ENCODE measurements at places on chromosomes 1 and 21. TPM values are rescaled to one million over a fixed set of nuclear protein-coding genes. Genes with fewer than 3 reads are reported as not detected.

ROR1 gene
- not detected for total RNA-seq

- H3K27ac ChIP-seq = no peak overlapping the region
- H3K4me1 ChIP-seq = no peaks in the 10 kb centered on the region
- peaks cover 2% of the 10 kb centered on the region for H3K27me3 ChIP-seq
- H3K4me3 ChIP-seq = no peak overlapping the region
- H3K36me3 ChIP-seq = no peaks in the 10 kb centered on the region
- no peak for DNase-seq
Measured at GRCh38 chr21:17472182-17472581, 40.7 kb upstream of the CXADR start.

- H3K27me3 ChIP-seq = peaks cover 7% of the 10 kb centered on the region
- H3K4me1 ChIP-seq = no peaks in the 10 kb centered on the region
- no peaks in the 10 kb centered on the region for H3K36me3 ChIP-seq
- DNase-seq = no peak
- no peak overlapping the region for H3K27ac ChIP-seq
Measured at GRCh38 chr1:3054474-3054873, 14.5 kb upstream of the PRDM16 start.

MAP3K21 gene
- total RNA-seq = 3.2 TPM

OR2T27 gene
- not detected for total RNA-seq

- peaks cover 45% of the 10 kb centered on the region for H3K4me1 ChIP-seq
- peaks cover 34% of the 10 kb centered on the region for H3K36me3 ChIP-seq
- DNase-seq = peak; percentile 74
Measured at GRCh38 chr1:23343221-23344110, 618 bp downstream of the HNRNPR start.

DNA sequence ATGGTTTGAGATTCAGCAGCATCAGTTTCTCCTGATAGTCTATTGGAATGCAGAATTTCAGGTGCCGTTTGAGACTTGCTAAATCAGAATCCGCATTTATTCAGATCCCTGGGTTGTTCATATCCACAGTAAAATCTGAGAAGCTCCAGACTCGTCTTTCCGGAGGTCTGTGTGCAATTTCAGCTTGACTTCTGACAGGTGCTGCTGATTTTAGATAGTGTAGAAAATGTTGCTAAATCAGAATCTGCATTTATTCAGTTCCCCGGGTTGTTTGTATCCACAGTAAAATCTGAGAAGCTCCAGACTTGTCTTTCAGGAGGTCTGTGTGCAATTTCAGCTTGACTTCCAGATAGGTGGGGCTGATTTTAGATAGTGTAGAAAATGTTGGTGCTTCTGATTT lies 113.7 kb downstream of the PAPPA2 start:
- DNase-seq = no peak
- H3K36me3 ChIP-seq = no peaks in the 10 kb centered on the region
- H3K27me3 ChIP-seq = peaks cover 5% of the 10 kb centered on the region
- no peak overlapping the region for H3K4me3 ChIP-seq

GRCh38 chr1:156845953-156846545 lies 12.9 kb downstream of the INSRR start:
- no peaks in the 10 kb centered on the region for H3K36me3 ChIP-seq
- H3K27me3 ChIP-seq = peaks cover 56% of the 10 kb centered on the region
- no peak overlapping the region for H3K27ac ChIP-seq
- H3K4me1 ChIP-seq = peaks cover 44% of the 10 kb centered on the region

- H3K27me3 ChIP-seq = peaks cover 2% of the 10 kb centered on the region
- H3K36me3 ChIP-seq = no peaks in the 10 kb centered on the region
- DNase-seq = no peak
- H3K4me1 ChIP-seq = no peaks in the 10 kb centered on the region
- no peak overlapping the region for H3K27ac ChIP-seq
Measured at GRCh38 chr1:221308534-221309511, 429.6 kb downstream of the HLX start.

S100A8 gene
- not detected for total RNA-seq

GRCh38 chr1:99551812-99552614 lies 93.9 kb upstream of the PALMD start:
- no peaks in the 10 kb centered on the region for H3K4me1 ChIP-seq
- no peak for DNase-seq
- no peak overlapping the region for H3K27ac ChIP-seq
- no peak overlapping the region for H3K4me3 ChIP-seq
- peaks cover 10% of the 10 kb centered on the region for H3K27me3 ChIP-seq
- H3K36me3 ChIP-seq = no peaks in the 10 kb centered on the region

GRCh38 chr1:99675994-99676393 lies 30.1 kb downstream of the PALMD start:
- no peak for DNase-seq
- H3K4me3 ChIP-seq = no peak overlapping the region
- no peak overlapping the region for H3K27ac ChIP-seq

DNA sequence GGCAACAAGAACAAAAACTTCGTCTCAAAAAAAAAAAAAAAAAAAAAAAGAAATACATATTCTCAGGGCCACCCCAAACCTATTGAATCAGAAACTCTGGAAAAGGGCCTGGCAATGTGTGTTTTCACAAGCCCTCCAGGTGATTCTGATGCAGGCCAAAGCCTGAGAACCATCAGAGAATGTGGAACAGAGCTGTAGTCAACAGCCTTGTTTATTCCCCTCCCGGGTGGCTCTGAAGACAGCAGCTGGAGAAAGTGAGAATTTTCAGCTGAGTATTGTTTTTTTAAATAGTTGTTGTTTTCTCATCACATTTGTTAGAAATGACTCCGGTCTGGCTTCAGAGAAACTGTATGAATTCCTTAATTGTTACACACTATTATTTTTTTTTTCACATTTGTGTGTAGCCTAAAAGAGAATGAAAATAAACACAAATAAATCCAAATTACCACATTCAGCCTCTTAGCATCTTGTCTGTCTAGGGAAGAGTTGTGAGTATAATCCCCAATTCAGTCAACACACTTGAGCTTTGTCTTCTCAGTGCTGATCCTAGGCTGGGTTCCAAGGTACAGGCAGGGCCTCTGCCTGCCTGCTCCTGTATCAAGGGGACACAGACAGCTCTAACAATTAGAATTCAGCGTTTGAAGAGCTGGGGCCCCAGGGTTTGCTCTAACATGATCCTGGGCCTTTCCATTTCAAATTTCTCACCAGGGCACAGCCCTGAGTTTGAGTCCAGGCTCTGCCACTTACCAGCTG lies 6.6 kb upstream of the AZIN2 start:
- no peaks in the 10 kb centered on the region for H3K4me1 ChIP-seq
- no peak overlapping the region for H3K27ac ChIP-seq
- H3K36me3 ChIP-seq = no peaks in the 10 kb centered on the region

DNA sequence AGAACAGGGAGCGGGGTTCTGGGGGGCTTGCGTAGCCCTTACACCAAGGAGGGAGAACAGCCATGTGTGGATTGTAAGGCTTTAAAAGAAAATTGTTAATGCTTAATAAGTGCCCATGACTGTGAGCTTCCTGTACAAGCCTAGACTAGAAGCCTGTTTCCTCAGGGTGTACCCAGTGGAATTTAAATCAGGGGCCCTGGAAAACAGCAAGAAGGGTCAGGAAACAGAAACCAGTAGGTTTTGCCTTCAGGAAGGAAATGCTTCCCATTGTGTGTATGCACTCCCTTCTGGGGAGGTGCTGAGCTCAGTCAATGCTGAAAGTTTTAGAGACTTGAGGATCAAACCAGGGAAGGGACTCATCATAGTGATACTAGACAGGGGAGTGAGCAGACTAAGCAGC lies 12.7 kb downstream of the UTP11 start:
- H3K4me3 ChIP-seq = no peak overlapping the region
- no peaks in the 10 kb centered on the region for H3K27me3 ChIP-seq
- H3K4me1 ChIP-seq = peaks cover 41% of the 10 kb centered on the region

DNA sequence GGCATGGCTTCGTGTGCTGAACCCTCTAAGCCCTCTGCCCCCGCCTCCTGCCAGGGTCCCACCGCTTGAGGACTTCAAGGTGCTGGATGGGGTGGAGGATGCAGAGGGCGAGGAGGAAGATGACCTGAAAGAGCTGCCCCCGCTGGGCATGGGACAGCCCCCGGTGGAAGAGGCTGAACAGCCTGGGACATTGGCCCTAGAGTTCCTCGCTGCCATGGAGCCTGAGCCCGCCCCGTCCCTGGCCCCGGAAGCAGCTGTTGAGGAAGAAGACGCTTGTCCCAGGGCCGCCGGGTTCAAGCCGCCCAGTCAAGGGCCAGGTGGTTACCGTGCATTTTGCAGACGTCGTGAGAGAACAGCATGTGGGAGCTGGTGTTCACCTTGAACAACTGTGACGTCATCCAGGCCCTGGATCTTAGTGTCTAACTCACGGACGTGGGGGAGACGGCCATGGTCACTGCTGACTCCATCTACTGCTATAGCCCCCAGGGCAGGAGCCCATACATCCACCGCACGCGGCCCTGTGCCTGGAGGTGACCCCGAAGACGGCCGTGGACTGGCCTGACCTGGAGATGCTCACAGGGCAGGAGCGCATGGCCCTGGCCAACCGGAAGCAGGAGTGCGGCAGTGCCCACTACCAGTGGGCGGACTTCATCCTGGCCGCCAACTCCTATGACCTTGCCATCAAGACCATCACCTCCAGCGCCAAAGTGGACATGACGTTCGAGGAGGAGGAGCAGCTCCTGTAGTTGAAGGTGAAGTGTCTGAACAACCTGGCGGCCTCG lies 90.1 kb downstream of the PPP1R12B start:
- H3K27ac ChIP-seq = no peak overlapping the region
- H3K27me3 ChIP-seq = no peaks in the 10 kb centered on the region
- H3K4me1 ChIP-seq = no peaks in the 10 kb centered on the region
- no peak for DNase-seq

NSL1 gene
- 29.6 TPM for total RNA-seq

DNA sequence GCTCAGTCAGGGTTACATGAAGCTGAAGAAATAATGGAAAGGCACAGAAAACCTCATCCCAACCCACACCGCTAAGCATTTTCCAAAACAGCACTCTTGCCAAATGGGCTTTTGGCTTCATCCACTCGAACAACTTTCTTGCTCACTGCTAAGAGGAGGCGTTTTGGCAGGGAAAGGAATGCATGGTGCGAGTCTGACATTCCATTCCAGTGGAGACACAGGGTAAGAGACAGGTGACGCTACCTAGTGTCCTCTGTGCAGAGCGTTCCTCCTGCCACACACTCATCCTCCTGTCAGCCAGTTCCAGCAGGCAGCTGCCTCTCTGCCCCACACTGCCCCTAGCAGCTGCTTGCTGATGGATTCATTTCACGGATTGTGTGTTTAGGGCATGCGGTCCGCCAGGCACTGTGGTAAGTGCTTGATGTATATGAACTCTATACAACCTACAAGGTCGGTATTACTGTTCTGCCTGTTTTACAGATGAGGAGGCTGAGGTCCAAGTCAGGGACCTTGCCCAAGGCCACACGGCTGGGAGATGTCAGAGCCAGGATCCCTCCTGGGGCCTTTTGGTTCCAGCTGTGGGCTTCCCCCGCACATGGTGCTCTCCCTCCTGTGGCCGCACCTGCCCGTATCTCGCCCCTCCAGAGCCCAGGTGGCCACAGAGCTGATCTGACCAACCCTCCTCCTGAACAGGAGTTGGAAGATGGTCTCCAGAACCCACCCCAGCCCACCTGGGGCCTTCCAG lies 25.7 kb upstream of the BACE2 start:
- no peak overlapping the region for H3K4me3 ChIP-seq
- H3K27ac ChIP-seq = no peak overlapping the region
- H3K27me3 ChIP-seq = peaks cover 3% of the 10 kb centered on the region
- H3K36me3 ChIP-seq = no peaks in the 10 kb centered on the region

DNA sequence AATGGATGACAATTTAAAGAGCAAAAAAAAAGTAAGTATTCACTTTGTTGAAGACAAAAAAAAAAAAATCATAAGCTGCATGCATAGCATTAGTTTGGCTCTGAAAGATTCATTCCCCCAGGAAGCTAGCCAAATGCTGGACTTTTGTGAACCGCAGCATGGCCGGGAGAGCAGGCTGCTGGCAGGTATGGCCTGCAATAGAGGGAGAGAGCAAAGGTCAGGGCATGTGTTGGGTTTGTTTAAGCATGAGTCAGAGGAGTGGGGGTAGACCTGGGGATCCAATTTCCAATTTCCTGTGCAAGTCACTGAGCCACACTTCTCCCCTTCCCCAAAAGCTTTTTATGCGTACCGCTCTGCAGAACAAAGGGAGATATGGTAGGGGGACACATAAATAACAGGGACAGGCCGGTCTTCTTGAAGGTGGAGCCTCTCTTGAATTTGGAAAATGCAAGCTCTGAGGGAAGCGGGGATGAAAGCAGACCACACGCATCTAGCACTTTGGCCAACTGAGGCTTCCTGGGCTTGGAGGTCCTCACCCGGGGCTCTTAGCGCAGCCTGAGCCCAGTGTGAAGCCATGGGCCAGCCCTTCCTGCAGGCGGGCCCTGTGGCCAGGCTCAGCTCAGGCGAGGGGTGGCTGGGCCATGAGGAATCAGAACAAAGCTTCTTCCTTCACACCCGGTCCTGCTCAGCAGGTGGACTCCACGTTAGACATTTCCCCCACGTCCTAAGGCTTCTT lies 171.1 kb downstream of the TOMM20 start:
- peaks cover 80% of the 10 kb centered on the region for H3K4me1 ChIP-seq
- no peaks in the 10 kb centered on the region for H3K36me3 ChIP-seq
- no peak overlapping the region for H3K4me3 ChIP-seq
- peak overlapping the region; percentile 63 for H3K27ac ChIP-seq

DNA sequence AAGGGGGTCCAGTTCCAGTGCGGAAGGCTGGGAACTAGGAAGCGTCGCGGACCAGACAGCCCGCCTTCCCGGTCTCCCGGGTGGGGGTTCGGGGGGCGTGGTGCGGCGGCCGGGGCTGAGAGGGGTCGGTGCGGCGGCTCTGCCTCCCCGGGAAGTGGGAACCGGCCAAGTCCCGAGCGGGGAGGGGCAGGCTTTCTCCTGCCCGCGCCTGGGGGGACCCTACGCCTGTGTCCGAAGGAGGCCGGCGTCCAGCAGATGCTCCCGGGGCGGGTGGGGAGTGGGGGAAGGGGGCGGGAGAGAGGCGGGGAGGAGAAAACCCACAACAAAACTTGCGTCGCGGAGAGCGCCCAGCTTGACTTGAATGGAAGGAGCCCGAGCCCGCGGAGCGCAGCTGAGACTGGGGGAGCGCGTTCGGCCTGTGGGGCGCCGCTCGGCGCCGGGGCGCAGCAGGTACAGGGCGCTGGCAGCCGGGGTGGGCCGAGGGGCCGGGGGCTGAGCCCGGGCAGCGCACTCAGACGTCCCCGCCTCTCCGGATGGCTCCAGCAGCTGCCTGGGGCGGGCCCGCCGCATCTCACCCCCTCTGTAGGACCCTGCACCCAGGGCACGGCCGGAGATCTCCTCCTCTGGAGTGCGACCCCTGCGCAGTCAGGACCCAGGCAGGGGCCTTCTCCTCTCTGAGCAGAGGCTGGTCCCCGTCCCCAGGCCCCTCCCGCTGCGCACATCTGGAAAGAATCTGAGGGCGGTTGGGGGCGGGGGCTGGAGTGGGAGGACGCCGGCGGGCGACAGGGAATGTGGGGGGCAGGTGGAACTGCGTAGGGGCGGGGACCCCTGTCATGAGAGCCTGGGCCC lies at the start of gene PODN:
PODN (plus strand) TSS at position 355 of the 849 bp plus-strand sequence. CDS start 7,643 bp downstream, outside the sequence.
- H3K4me3 ChIP-seq = peak within 1 kb of the TSS; percentile 30
- DNase-seq = peak; percentile 26
- H3K27me3 ChIP-seq = peaks cover 36% of the 10 kb centered on the region
- H3K4me1 ChIP-seq = peaks cover 4% of the 10 kb centered on the region
- H3K27ac ChIP-seq = no peak within 1 kb of the TSS

HAX1 gene
- 163 TPM for total RNA-seq

BSND gene
- not detected for total RNA-seq

GRCh38 chr1:39422614-39423013 lies 68.8 kb upstream of the BMP8A start:
- peaks cover 18% of the 10 kb centered on the region for H3K4me1 ChIP-seq
- peaks cover 31% of the 10 kb centered on the region for H3K36me3 ChIP-seq
- H3K27ac ChIP-seq = peak overlapping the region; percentile 44
- H3K27me3 ChIP-seq = no peaks in the 10 kb centered on the region
- no peak for DNase-seq

SHISA4 gene
- total RNA-seq = not detected
